ENCODE measurements at places on chromosomes 1 and 21.

DNA sequence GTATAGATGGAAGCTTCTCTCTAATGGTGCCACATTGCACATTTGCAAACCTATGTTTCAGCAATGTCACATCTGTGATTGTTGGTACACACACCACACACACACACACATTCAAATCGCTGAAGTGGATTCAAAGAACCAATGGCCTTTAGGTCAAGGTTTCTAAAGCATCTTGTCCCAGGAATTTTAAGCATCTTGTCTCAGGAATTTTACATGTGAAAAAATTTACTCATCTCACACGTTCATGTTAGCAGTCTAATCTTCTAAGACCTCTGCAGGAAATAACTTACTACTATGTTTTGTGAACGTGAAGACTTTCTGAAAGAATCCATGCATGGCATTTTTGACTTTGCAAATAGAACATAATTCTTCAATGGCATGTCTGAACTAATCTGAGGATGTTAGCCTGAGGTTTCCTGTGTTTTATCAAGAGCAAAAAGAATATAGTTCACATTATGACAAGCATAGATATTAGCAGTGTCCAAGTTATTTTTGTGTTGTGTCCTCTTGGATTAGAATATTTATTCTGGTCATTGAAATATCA is 125.1 kb downstream of the CYYR1 start:
- DNase-seq: no peak

DNA sequence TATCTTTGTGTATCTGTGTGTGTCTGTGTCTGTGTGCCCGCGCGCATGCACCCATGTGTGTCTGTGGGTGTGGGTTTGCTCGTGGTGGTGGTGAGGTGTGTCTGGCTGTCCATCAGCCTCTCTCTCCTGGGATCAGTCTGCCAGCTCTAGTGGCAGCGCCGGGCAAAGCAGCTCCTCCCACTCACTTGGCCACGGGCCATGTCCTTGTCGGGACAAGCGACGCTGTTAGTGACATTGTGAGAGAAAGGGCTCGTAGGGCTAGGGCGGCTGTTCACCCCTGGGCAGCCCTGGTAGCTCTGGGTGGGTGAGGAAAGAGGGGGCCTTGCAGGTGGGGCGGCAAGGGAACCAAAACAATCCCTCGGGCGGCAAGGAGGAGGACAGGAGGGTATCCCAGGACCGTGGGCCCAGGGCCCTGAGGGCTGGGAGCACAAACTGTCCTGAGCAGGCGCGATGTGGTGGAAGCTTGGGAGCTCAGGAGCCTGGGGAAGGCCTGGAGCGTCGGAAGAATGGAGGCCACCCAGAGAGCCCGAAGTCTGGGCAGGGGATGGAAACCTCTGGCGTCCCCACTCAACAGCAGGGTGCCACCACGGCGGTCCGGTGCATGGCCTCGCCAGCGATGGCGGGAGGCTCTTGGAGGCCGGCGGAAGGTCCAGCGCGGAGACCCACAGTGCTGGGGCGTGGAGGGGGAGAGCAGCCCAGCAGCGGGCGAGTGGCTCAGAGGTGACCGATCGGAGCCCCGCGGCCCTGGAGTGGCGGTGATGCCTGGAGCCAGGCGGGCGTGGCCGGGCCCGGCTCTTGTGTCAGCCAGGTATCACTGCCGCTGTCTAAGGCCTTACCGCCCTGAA is 140.5 kb downstream of the LIPI start:
- no peak for DNase-seq

DNA sequence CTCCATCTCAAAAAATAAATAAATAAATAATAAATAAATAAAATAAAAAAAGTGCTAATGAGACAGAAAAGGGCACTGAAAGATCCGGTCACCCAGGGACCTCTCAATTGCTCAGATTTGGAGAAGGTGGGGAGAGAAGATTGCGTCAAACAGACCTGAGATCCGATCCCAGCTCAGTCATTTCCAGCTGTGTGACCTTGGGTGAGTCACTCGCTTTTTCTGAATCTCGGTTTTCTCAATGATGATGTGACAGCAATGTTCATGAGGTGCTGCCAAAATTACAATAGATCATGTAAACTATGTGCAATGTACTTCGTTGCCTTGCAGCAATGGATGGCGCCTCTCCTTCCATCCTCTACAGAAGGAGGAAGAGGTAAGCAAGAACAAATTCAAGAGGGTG is 11.1 kb upstream of the MEF2D start:
- DNase-seq: no peak

DNA sequence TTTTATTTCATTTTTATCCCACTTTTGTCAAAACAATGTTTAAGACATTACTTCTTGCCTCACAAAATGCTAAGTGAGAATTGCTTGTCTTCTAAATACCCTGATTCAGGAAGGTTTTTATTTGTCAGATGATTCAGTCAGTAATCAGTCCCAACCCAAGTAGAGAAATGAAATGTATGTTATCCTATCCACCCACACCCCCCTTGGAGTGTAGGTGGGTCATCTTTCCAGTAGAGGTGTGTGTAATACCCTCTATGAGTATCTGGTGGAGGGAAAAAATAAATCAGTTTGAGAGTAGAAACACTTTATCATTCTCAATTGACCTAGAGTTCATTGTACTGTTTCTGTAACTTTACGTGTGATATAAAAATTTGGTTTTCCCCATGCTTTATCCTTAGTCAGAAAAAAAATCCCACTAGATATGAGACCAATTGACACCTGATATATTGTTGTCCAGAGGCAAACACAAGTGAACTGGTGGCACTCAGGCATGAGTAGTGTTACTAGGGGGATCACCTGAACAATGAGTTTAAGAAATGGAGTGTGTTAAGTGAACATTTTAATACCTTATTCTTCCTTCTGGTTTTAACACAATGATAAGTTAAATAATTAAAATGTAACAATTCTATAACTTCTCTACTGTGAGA is 153.8 kb upstream of the C1orf105 start:
- no peak for DNase-seq

DNA sequence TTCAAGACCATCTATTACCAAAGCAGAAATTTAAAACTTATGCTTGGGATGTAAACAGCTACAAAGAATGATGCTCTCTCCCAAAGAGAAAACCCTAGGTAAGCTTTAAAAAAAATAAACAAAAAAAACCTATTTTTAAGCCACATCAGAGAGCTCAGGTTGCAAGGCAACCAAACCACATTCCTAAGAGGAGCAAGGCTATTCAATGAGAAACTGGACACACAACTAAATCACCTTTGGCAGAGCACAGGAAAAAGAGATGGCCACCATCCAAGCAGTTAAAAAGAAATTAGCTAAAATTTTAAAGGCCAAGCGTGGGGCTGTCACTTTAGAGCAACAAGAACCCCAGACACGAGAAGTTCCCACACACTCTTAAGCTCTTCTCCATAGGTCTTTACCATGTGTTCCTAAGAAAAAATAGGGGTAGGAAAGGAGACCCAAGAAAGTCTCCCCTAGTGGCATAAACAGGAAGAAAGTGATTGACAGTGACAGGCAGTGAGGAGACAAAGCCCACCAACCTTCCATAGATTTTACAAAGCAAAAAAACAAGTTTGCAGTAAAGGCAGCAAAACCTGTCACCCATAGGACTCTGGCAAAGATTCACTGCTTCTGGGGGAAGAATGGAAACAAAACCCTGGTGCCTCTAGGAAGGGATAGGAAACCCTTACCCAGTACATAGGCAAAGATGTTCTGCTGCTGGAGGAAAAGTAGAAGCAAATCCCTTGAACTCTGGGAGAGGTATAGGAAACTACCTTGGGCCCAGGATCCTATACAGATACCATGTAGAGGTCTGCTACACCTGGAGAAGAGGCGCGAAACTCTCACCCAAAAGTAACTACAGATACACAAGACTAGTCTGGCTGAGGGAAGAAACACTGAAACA is 68.5 kb downstream of the FOXJ3 start:
- DNase-seq: no peak

DNA sequence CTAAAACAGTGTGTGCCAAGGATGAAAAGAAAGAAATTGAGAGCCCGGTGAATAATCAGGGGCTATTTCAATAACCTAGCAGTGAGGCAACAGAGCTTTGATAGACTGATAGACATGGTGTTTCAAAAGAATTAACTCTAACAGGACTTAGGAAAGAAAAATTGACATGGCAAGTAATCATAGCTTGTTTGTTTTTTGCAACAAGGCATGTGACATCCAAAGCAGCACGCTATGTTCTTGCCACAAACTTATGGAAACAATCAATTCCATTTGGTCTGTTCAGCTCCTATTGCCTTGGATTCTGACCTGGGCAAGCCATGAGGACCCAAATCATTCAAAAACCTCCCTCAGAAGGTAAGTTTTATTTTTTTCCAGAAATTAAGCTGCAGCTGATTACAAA is 608.5 kb downstream of the SMYD3 start:
- no peak for DNase-seq

DNA sequence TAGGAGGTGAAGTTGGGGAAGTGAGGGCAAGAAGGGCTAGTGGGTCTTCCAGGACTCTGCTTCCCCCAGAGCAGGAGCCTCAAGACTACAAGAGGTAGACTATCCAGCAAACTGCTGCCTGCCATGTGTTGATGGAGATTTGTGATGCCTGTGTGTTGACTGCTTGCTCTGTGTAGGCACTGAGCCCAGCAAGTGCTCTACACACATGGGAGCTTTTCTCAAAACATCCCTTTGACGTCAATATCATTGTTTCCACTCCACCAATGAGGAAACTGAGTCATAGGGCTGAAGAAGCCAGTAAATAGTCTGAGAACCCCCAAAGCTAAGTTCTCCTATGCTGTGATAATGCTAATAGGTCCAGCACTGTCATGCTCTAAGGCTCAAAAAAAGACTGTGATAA is 207.2 kb upstream of the NFIA start:
- no peak for DNase-seq

GRCh38 chr1:29747196-29747595 is 510.9 kb downstream of the PTPRU start:
- DNase-seq: no peak

GRCh38 chr1:68495532-68495931 is 1.4 kb downstream of the DEPDC1 start:
- peak; percentile 27 for DNase-seq

- DNase-seq: no peak
These were observed 5.3 kb upstream of the SDE2 start for GRCh38 chr1:226004396-226004795.

DNA sequence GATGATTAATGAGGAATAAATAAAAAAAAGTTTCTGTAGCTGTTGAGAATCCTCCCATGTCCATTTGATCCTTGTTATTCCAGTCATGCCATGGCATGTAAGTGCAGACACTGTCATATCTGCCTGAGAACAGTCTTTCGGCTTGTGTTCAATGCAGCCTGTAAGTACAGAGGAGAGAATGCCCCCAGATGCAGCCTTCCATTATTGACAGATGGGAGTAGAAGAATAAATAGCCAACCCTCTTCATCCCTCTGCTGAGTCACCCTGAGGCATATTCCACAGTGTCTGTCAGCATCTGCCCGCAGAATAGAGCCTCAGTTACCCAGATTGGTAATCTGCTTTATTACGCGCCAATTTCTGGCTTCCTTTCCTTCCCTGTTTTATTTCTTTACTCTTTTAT is 139.4 kb downstream of the LRRC7 start:
- DNase-seq: no peak

- DNase-seq: no peak
These were observed 464.9 kb downstream of the CAMTA1 start for GRCh38 chr1:7250176-7250575.

GRCh38 chr1:45238846-45239245 is 32.4 kb upstream of the ZSWIM5 start:
- no peak for DNase-seq
